ENCODE measurements at places on chromosomes 7 and 10.

- no peak for DNase-seq
Measured at GRCh38 chr7:92761391-92762097, 74.8 kb downstream of the CDK6 start.

- DNase-seq, result no peak
Measured at GRCh38 chr10:77896058-77896457, 30.5 kb downstream of the DLG5 start.

GRCh38 chr10:33706191-33706590, 371.7 kb upstream of the NRP1 start:
- DNase-seq, result no peak

DNA sequence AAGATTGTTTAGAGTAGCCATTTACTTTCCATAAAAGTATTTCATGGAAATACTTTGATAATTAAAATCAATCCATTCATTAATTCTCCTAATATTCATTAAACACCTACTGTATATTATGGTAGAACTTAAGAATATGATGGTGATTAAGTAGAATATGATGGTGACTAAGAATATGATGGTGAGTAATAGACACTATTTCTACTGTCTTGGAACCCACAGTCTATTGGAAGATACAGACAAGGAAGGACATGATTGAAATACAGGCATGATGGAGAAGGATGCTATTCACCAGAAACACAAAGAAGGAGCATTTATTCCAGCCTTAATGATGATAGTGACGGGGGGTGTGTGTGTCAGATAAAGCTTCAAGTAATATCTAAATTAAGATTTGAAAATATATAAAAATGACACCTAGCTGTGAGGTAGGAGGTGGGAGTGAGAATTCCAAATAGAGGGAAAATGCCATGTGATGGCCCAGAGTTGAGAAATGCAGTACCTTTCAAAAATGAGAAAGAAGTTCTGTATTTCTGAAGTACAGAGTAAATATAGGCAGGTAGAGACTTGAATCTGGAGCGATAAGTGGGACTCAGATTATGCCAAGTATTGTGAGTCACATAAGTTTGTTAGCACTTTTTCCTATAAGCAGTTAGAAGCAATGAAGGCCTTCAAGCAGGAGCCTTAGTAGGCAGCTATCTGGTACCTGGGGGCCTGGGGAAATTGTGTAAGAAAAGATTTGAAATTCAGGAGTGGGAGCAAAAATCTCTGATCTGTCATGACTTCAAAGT, 12.5 kb upstream of the CDK13 start:
- DNase-seq, result no peak

DNA sequence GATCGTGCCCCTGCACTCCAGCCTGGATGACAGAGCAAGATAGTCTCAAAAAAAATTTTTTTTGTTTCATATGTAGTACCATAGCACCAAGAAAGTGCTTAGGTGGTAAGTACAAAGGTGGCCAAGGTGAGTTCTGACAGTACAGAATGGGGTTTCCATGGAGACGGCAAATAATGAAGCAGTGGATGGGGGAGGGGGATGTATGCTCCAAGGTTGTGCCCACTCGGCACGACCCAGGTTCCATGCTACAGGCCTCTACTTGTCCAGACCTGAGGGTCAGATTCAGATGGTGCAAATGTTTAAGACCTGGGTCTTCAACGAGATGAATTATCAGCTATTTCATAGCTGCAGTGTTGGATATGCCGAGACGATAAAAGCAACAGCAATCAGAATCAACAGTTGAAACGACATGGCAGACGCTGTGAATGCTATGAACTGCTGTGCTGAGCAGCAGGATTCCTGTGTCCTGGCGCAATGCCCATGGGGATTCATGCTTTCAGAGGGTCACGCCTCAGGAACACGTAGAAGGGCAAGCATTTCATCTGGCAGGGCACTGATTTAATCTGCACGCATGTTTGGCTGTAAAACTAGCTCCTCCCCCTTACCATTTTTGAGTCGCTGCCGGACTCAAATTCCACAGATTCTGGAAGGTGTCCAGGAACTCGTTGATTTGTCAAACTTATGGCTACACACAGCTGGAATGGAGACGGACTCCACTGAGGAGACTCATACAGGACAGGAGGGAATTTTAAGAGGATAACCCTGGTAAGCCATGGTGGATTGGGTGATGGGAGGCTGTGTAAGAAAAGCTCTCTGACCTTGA, 256.5 kb downstream of the FRMD4A start:
- no peak for DNase-seq

All from H1 (cell line).